ENCODE measurements at places on chromosomes 1 and 21.

GRCh38 chr1:207282496-207283380 is 38.7 kb upstream of the CD55 start:
- DNase-seq: no peak

- no peak for DNase-seq
Observed at GRCh38 chr1:48750109-48750508, 26.6 kb downstream of the BEND5 start.

- no peak for DNase-seq
Observed at GRCh38 chr1:222073307-222073995, 331.6 kb upstream of the DUSP10 start.

GRCh38 chr1:56120021-56120420 is 459.3 kb downstream of the PLPP3 start:
- DNase-seq: no peak

DNA sequence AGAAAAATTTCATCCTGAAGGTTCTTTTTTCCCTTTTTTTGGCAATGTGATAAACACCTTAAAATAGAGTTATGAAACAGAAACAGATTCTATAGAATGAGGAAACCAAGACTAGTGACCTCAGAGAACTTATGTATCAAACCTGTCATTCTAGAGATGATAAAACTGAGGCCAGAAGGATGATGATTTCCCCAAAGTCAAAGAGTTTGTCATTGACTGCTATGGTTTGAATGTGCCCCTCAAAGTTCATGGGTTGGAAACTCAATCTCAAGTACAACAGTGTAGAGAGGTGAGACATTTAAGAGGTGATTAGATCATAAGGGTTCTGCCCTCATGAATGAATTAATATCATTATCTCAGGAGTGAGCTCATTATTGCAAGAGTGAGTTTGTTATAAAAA is 13.7 kb upstream of the BEND5 start:
- DNase-seq: no peak

- DNase-seq: no peak
Observed at GRCh38 chr1:198199105-198199504, 42.3 kb downstream of the NEK7 start.

DNA sequence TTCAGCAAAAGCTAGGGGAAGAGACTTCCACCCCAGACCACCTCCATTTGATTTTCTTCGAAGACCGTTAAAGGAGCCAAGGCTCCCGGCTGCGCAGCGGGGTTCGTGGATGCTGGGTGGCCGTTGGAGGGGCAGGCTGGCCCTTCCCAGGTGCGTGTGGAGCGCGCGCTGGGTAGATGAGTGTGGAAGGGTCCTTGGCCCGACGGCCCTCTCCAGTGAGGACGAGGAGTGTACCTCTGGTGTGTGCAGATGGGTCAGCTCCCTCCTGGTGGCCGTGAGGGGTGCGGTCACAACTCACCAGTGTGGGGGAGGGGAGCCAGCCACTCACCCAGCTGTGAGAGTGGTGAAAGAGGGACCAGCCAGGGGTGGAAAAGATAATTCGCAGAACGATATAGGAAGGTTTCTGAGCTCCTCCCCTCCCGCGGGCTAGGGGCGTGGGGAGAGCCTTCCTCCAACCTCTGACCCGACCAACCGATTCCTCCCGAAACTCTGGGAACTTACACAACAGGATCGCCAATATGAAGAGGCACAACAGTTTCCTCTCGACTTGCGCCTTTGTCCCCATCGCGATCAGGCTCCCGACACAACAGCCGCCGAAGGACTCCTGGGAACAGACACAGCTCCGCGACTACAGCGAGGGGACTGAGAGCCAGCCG is at the start of gene F11R:
F11R (minus strand) TSS at position 644 of the 656 bp plus-strand sequence; CDS start at position 565, 79 bp downstream.
- DNase-seq: no peak

- DNase-seq: peak; percentile 12
Observed at GRCh38 chr1:231162297-231162969, 575 bp downstream of the TRIM67 start.

DNA sequence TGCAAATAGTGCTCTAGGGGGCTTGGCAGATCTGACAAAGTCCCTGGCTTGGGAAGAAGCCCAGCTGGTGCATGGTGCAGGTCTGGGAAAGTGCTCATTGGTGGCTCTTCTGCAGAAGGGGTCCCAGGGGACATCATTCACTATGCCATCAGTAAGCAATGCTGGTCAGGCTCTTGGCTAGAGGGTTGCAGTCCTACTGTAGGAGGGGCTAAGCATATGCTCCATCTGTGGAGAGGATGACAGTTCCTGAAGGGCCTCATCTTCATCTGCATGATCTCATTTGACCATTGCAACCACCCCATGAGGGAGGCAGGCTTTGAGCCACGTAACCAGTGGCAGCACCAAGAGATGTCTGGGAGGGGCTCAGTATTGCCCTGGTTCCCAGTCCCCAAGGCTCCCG is 31.5 kb upstream of the VASH2 start:
- peak; percentile 96 for DNase-seq

DNA sequence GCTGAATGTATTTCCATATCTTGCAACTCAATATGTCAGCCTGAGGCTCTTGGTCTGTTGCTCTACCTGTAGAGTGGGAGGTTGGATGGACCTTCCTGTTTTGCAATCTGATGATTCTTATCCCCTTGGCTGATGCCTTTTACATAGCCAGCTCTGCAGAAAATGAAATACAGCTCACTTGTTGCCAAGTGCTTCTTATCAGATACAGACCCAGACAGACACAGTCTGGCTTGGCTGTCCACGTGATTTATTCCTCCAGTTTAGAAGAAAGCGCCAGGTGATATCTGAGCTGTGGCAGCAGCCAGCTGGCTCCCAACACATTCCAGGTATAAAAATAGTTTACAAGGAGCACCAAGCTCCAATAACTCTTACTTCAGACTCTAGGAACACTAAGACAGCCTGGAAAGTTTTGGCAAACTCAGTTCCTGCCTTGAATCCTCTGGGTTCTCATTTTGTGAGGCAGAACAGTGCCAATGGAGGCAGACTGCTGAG is 479.2 kb upstream of the USP24 start:
- no peak for DNase-seq

- DNase-seq: no peak
Observed at GRCh38 chr1:15103906-15104305, 49.6 kb upstream of the TMEM51 start.

DNA sequence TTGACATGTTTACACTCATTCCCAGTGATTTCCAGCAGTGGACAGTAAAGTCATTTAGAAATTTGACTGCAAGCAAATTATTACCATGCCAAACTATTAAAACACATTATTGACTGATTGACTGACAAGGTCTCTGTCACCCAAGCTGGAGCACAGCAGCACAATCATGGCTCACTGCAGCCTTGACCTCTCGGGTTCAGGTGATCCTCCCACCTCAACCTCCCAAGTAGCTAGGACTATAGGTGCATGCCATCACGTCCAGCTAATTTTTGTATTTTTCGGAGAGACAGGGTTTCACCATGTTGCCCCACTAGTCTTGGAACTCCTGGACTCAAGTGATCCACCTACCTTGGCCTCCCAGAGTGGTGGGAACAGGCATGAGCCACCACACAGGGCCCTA is 24.2 kb downstream of the PTP4A2 start:
- DNase-seq: no peak

All from NCI-H524 (cell line).